ENCODE measurements at places on chromosomes 7 and 10. TPM values are rescaled to one million over a fixed set of nuclear protein-coding genes. Genes with fewer than 3 reads are reported as not detected.

The TBXAS1 gene
- total RNA-seq = 12.5 TPM

GRCh38 chr7:130733931-130734814 is at the start of gene KLF14:
KLF14 (minus strand) TSS chr7:130734207; CDS start chr7:130734033, 174 bp downstream.
- H3K36me3 ChIP-seq = no peaks in the 10 kb centered on the region
- H3K4me3 ChIP-seq = peak within 1 kb of the TSS; percentile 74
- peaks cover 83% of the 10 kb centered on the region for H3K27me3 ChIP-seq
- peaks cover 4% of the 10 kb centered on the region for H3K4me1 ChIP-seq
- H3K27ac ChIP-seq = peak within 1 kb of the TSS; percentile 79
- DNase-seq = peak; percentile 16

- DNase-seq = no peak
- H3K27me3 ChIP-seq = no peaks in the 10 kb centered on the region
- no peaks in the 10 kb centered on the region for H3K36me3 ChIP-seq
- H3K4me3 ChIP-seq = no peak overlapping the region
- peaks cover 5% of the 10 kb centered on the region for H3K4me1 ChIP-seq
Observed at GRCh38 chr10:66832781-66833422, 92.9 kb upstream of the LRRTM3 start.

- no peak for DNase-seq
- H3K27ac ChIP-seq = no peak overlapping the region
- no peaks in the 10 kb centered on the region for H3K36me3 ChIP-seq
- H3K4me3 ChIP-seq = no peak overlapping the region
- H3K4me1 ChIP-seq = no peaks in the 10 kb centered on the region
Observed at GRCh38 chr7:20561466-20561865, 54.0 kb upstream of the ABCB5 start.

Measured in progenitor cell of endocrine pancreas (in vitro differentiated cells).